ENCODE measurements at places on chromosomes 2 and 18.

DNA sequence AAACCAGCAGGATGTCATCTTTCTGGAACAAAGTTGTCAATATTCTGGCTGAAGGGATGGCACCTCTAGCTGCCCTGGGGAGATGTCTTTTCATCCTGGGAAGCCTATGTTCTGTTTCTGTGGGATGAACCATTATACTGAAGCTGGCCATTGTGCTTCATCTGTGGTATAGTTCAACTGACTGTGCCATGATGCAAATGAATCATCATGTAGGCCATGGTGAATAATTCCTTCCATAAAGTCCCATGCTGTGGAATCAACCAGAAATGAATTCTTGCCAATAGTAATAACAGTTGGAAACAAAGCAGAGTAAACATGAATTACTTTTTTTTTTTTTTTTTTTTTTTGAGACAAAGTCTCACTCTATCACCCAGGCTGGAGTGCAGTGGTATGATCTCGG is 64.1 kb upstream of the CNGA3 start:
- H3K36me3 ChIP-seq: no peaks in the 10 kb centered on the region
- no peaks in the 10 kb centered on the region for H3K27me3 ChIP-seq
- no peaks in the 10 kb centered on the region for H3K4me1 ChIP-seq
- no peak overlapping the region for H3K27ac ChIP-seq

DNA sequence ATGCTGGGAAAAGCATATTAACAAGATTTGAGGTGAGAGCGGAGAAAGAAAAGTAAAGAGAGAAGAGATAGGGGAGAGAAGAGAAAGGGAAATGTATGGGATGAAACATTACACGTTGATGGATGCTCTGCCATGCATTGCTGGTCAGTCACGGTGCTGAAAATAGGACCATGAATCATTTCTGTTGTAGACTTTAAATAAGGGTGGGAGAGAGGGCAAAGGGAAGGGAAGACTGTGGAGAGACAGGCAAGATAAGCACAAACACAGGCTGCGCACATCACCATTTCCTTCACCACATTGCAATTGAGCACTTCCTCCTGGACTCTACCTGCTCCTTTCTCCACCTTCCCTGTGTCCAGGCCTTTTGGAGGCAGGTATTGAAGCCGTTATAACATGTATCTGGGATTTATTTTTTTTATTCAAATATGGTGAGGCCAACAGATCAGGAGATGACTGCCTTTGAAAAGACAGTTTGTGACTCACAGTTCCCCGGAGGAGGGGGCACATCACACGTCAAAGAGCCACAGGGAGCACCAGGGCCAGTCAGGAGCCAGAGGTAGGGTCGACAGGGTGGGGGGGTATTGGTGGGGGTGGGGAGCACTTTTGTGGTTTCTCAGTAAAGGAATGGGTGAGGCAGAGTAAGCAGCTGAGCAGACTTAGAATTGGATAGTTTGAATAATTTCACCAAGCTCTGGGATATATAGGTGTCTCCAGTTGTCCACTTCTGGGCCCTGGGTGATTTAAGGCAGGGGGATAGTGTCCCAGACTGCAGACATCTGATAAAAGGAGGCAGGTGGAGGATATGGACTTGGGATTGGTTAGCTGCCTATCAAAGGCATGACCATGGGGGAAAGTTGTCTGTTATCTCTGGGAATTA is 372.8 kb upstream of the ST6GAL2 start:
- H3K27ac ChIP-seq: no peak overlapping the region
- no peaks in the 10 kb centered on the region for H3K36me3 ChIP-seq
- no peak overlapping the region for H3K4me3 ChIP-seq
- DNase-seq: no peak

DNA sequence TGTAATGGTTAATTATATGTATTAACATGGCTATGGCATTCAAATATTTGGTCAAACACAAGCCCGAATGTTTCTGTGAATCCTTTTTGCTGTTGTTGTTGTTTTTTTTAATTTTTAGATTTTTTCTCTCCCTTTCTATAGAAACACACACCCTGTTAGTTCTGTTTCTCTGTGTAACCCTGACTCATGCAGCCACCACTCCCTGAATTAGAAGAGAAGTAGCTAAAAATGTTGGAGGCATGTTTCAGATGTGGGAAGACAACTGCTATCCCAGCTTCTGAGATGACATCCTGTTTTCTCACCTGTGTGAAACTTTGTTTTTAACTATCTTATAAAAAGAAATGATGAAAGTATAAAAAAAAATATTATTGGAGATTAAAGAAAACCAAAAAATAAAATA is 219.6 kb upstream of the RGPD4 start:
- H3K27me3 ChIP-seq: no peaks in the 10 kb centered on the region
- DNase-seq: no peak
- H3K4me1 ChIP-seq: no peaks in the 10 kb centered on the region
- H3K4me3 ChIP-seq: no peak overlapping the region
- no peaks in the 10 kb centered on the region for H3K36me3 ChIP-seq

DNA sequence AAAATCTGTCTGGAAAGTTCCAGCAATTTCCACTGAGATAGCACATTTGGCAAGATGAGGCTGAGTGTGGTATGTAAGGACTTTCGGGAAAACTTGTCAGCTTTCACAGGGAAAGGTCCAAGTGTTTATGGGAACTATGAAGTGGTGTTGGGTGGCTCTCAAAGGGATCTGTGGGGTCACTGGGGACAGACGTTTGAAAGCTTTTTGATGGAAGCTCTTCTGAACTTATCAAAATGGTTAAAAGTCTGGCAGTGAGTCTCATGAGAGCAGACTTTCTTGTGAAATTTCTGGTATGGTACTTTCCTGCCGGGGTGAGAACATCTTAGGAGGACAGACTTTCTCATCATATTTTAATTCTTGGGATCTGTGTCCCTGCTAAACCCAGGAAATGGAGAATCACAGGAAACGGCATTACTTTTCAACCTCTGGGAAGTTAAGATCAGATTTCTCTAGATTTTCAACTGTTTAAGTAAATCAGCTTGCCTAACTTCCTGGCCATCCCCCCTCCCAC is 546.3 kb upstream of the ZEB2 start:
- no peak for DNase-seq
- no peak overlapping the region for H3K27ac ChIP-seq
- no peaks in the 10 kb centered on the region for H3K36me3 ChIP-seq
- no peaks in the 10 kb centered on the region for H3K27me3 ChIP-seq

DNA sequence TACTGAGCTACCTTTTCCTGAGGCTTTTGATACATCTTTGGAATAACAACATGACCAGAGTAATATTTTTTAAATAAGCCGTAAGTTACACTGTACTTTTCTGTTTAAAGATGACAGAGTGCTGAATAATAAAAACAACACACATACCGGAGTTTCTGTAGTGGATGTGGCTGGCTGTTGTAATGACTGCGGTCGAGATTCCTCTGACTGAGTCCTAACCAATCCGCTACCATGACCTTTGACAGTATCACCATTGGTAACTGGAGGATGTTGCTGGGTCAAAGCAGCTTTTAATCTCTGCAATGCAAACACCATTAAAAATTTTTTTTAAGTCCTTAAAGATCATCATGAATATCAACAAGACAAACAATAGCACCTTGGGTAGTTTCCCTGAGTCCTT is 70.7 kb downstream of the ATF2 start:
- H3K27me3 ChIP-seq: no peaks in the 10 kb centered on the region
- no peaks in the 10 kb centered on the region for H3K4me1 ChIP-seq
- H3K4me3 ChIP-seq: no peak overlapping the region
- H3K27ac ChIP-seq: no peak overlapping the region

- no peak for DNase-seq
- no peak overlapping the region for H3K27ac ChIP-seq
- H3K27me3 ChIP-seq: no peaks in the 10 kb centered on the region
Measured at GRCh38 chr2:22582107-22582506, 802.9 kb upstream of the KLHL29 start.

GRCh38 chr2:200625958-200626363 is 40.1 kb downstream of the AOX1 start:
- DNase-seq: no peak
- no peak overlapping the region for H3K27ac ChIP-seq
- H3K4me3 ChIP-seq: no peak overlapping the region
- H3K36me3 ChIP-seq: no peaks in the 10 kb centered on the region

DNA sequence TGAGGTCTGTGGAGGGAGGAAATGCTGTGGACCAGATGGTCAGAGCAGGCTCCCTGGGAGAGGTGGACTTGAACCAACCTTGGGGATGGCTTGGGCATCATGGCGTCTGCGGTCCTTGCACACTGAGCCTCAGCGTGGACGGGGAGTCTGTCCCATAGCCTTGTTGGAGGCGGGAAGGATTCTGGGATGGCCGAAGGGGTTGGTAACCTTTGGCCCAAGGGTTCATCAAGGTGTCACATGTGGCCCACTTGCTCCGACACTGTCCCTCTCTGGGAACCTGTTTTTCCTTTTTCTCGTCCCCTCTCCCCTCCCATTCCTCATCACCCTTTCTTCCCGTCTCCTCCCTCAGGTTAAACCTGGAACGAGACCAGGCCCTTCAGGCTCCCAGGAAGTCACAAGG is 66.4 kb downstream of the MAPK4 start:
- H3K4me3 ChIP-seq: no peak overlapping the region
- H3K27ac ChIP-seq: no peak overlapping the region
- no peaks in the 10 kb centered on the region for H3K36me3 ChIP-seq
- peaks cover 4% of the 10 kb centered on the region for H3K27me3 ChIP-seq

GRCh38 chr2:241087420-241088268 is 14.4 kb downstream of the MTERF4 start:
- DNase-seq: no peak
- H3K27ac ChIP-seq: no peak overlapping the region
- no peak overlapping the region for H3K4me3 ChIP-seq

All from T-cell (primary cell).